Stimulated activated CD8-positive, alpha-beta memory T cell treated with anti-CD3 and anti-CD28 coated beads, Interleukin-15, amount 100 ng/mL, for 48 hours (primary cell): ENCODE measurements at places on chromosomes 11 and 22.

- no peak for DNase-seq
Observed at GRCh38 chr11:2127482-2128129, 11.6 kb downstream of the IGF2 start.

DNA sequence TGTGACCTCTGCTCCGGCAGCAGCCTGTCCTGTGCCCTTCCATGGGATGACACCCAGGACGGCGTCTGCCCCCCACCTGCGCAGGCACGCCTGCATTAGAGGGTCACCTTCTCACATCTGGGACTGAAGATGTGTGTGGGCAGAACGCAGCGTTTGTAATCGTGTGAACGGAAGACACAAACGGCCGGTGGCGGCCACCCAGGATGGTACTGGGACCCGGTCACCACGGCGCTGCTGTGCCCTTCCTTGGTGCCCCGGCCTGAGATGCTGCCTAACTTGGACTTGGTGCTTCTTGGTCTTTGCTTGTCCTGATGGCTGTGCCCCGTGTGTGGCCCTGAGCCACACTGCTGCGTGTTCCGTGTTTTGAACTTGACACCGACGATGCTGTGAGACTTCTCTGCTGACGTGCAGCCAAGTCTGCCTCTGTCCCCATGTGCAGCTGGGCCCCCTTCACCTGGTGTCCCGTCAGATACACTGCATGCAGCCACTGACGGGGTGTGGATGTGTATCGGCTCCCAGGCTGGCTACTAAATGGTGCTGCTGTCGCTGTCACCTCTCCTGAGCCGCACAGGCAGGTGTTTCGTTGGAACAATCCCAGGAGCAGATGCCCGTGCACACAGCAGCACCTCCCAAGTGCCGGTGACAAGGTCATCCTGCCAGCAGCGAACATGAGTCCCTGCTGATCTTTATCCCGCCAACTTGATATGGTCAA, 21.4 kb downstream of the YPEL1 start:
- no peak for DNase-seq

GRCh38 chr22:19115628-19116027, 6.6 kb downstream of the DGCR2 start:
- DNase-seq = no peak

DNA sequence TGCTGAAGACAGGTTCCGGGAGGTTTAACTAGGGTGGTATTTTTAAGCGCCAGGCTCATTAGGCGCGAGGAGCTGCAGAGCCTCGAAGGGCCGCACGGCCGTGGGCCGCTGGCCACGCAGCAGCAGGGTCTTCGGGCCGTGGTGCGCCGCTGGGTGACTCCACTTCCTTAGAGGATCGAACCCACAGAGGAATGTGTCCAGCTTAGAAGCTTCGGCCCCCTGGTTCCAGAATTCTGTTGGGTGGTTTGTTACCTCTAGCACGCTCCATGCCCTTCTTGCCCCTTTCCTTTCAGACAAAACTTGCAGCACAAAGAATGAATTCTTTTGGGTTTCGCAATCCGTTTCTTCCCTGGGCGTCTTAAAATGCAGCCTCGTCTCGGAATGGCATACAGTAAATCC, 773 bp upstream of the PATL1 start:
- no peak for DNase-seq

DNA sequence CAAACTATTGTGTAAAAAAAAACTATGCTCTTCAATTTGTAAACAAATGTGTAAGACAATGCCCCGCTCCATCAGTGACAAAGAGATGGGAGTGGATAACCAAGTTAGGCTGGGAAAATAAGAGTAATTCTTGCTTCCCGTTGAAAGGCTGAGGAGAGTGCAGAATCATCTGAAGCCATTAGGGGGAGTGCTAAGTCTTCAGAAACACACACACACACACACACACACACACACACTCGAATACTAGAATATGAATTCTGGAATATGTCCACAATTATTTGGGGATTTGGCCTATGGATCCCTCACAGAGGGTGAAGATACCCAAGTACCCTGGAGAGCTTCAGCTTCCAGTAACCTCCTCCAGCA, 27.8 kb upstream of the ROBO3 start:
- no peak for DNase-seq

- DNase-seq = no peak
Observed at GRCh38 chr11:59012398-59013265, 73.3 kb downstream of the GLYATL1 start.

- DNase-seq = no peak
Observed at GRCh38 chr22:23888615-23889401, 5.4 kb upstream of the MIF start.
